ENCODE measurements at places on chromosomes 7 and 10. TPM values are rescaled to one million over a fixed set of nuclear protein-coding genes. Genes with fewer than 3 reads are reported as not detected.
A peak's percentile ranks its signal among the peaks of the same experiment; 100 is the strongest.

- DNase-seq: no peak
These were observed 33.2 kb upstream of the TCERG1L start for GRCh38 chr10:131344747-131345146.

DNA sequence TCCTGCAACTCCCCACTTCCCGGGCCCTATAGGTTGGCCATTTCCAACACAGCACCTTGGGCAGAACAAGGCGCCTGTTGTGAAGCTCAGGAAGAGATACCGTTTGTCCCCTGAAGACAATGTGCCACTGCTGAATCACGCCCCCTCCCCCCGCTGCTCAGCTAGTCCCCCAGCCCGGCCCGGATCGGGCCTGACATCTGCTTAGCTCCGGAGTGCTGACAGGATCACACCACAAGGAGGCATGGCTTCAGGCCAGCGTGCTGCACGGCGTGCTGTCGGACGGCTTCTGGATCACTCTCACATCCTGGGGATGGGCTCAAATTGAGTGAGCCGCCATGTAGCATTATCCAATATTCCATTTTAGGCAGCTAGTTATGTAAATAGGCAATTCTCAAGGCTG, 62.1 kb upstream of the EFCAB10 start:
- no peak for DNase-seq

GRCh38 chr10:69413221-69413865, 3.4 kb downstream of the TACR2 start:
- peak; percentile 41 for DNase-seq

DNA sequence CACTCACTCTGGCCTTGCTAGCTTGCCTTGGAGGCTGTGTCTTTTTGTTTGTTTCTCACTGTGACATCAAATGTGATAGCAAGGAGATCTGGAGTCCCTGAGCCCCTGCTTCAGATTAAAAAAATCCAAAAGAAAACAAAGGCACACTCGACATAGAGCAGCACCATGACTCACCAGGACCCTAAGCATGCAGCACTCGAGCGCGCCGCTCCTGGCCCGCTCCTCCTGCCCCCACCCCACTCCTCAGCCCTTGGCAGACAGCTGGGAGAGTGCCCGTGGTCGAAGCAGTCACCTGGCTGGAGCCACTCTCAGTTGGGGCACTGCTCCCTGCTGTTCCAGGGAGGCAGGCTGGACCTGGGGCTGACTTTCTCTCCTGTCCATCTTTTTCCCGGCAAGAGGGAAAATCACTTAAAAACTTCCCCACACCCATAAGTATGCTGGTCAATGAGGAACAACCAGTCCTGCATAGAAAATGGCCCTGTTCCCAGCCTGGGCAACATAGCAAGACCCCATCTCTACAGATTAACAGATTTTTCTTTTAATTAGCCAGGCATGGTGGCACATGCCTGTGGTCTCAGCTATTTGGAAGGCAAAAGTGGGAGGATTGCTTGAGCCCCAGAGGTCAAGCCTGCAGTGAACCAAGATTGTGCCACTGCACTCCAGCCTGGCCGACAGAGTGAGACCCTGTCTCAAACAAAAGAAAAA, 128.4 kb downstream of the PAXIP1 start:
- DNase-seq: no peak

Gene CLCN1
- not detected for total RNA-seq

Gene RNLS
- not detected for total RNA-seq
